ENCODE measurements at places on chromosomes 2 and 18.
A peak's percentile ranks its signal among the peaks of the same experiment; 100 is the strongest.

DNA sequence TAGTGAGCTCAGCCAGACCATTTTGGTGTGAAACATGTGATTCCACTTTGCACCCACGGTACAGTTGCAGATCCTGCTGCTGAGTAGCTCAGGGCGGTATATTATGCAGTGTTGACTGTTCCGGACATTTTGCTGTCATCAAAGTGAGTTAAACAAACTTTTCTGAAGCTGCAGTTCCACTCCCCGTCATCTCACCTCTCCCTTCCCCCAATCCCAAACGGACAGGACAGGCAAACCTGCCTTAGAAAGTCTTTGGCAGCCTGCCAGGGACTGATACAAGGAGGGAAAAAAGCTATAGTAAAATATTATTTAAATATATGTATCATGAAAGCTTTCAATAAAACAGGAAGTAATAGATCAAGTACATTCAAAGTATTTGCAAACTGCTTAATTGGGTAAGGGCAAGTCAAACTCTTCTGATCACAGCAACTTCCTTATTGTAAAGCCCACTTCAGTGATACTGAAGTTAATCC lies 35.5 kb upstream of the SP5 start:
- H3K27ac ChIP-seq, result no peak overlapping the region
- DNase-seq, result no peak
- H3K27me3 ChIP-seq, result no peaks in the 10 kb centered on the region
- no peaks in the 10 kb centered on the region for H3K36me3 ChIP-seq
- H3K4me1 ChIP-seq, result no peaks in the 10 kb centered on the region

DNA sequence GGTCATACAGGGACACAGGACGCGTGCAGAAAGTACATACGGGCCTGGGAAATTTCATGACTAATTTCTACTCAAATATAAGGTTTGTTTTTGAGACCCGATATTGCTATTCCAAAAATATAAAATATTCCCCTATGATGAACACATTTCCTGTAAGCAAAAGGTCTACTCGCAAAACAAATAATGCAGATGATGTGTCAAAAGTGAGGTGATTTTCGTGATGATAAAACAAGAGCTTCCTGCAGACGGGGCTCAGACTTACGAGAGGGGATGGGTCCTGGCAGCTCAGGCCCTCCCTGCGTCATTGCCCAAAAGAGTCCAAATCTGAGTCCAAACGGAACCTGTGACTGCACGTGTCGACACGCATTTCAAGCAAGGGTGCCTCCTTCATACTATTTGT lies 62.7 kb downstream of the MBP start:
- H3K4me3 ChIP-seq, result no peak overlapping the region
- peak overlapping the region; percentile 81 for H3K27ac ChIP-seq
- H3K27me3 ChIP-seq, result no peaks in the 10 kb centered on the region
- peaks cover 25% of the 10 kb centered on the region for H3K36me3 ChIP-seq

GRCh38 chr2:196696423-196697079 lies 57.0 kb downstream of the CCDC150 start:
- DNase-seq, result no peak
- H3K4me3 ChIP-seq, result no peak overlapping the region
- no peaks in the 10 kb centered on the region for H3K27me3 ChIP-seq
- no peaks in the 10 kb centered on the region for H3K4me1 ChIP-seq

DNA sequence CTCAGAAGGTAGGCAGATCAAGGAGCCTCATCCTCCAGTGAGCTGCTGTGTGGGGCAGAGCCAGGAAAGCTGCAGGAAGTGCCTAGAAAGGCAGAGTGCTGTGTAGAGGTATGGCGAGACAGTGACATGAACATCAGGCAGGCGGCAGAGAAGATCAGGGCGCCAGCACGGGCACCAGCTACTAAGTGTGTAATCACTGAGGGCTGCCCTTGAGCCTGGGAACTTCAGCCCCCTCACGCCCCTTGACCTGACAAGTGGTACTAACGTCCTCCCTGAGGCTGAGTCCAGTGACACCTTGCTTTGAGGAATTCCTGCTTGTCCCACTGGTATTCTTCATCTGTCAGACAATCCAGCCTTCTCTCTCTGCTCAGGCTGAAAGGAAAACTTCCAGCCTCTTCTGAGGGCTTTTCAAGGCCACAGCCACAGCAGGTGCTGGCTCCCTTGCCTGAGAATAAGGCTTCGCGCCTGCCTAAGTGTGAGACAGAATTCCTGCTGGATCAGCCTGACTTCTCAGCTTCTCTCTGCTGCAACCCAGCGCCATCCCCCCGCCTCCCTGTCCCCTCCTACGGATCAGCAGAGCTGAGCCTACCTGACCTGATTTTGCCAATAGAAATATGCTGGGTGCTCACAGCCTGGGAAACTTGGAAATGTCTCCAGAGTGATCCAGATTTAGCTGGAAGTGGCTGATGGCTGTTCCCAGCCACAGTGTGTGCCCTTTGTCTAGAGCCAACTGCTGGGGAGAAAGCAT lies 148.0 kb downstream of the SMAD7 start:
- no peak overlapping the region for H3K4me3 ChIP-seq
- peaks cover 38% of the 10 kb centered on the region for H3K4me1 ChIP-seq
- no peaks in the 10 kb centered on the region for H3K27me3 ChIP-seq
- H3K27ac ChIP-seq, result no peak overlapping the region
- H3K36me3 ChIP-seq, result no peaks in the 10 kb centered on the region
- peak; percentile 33 for DNase-seq

DNA sequence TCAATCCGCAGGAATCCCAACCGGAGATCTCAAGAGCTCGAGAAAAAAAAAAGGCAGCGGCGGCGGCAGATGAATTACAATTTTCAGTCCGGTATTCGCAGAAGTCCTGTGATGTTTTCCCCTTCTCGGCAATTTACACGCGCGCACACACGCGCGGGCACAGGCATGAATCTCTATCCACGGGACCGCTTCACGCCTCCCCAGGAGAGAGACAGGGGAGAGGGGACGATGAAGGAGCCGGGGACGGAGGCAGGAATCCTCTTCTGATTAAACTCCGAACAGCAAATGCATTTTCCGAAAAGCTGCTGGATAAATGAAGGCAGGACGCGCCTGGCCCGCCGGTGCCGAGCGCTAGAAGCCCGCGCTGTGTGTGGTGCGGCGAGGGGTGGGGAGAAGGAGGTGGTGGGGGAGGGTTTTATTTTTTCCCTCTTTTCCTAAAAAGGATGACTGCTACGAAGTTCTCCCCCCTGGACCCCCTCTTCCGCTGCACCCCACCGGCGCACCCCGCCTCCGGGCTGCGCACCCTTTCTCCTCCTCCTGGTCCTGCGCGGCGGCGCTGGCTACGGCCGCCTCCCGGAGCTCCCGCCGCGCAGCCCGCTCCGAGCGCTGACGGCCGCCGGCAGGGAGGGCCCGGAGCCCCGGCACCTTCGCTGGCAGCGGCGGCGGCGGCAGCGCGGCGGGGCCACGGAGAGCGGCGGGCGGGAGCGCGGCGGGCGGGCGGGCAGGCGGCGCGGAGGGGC lies at the start of gene BCL2:
Gene BCL2 (minus strand): TSS at position 387 of the 740 bp plus-strand sequence.
- H3K27me3 ChIP-seq, result no peaks in the 10 kb centered on the region
- peak within 1 kb of the TSS; percentile 49 for H3K27ac ChIP-seq
- peaks cover 21% of the 10 kb centered on the region for H3K4me1 ChIP-seq
- no peaks in the 10 kb centered on the region for H3K36me3 ChIP-seq
- peak within 1 kb of the TSS; percentile 94 for H3K4me3 ChIP-seq

DNA sequence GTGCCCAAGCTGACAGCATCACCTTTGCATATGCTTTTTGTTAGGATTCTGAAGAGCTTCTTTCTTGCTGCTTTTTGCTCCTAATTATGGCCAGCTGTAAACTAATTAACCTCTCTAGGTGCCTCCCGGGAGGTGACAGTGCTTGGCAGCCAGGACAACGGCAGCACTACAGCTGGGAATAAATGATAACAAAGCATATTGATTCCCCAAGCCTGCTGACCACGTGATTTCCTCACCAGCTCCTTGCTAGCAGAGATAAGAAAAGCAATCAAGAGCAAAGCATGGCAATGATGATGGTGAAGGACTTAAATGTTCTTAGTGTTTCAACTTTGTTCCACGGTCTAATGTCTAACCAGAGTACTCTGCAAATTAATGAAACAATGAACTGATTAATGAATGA lies 1074.4 kb upstream of the GYPC start:
- H3K36me3 ChIP-seq, result no peaks in the 10 kb centered on the region
- DNase-seq, result no peak
- H3K4me3 ChIP-seq, result no peak overlapping the region
- no peaks in the 10 kb centered on the region for H3K4me1 ChIP-seq

DNA sequence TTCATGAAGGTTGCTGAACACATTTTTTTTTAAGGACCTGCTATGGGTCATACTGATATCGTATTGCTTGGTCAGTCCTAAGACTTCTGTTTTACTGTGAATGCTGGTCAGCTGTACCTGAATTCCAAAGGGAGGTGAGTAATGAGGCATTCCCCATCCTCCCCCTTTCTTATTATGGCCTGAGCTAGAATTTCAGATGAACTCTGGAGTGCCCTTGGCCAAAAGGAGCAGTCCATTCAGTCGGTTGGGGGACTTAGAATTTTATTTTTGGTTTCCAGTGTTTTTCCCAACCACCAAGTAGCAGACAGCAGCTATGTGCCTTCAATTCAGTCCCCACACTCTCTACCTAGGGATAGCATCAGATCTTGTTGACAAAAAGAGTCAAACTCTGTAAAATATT lies 26.9 kb upstream of the PDCL3 start:
- no peak overlapping the region for H3K27ac ChIP-seq
- DNase-seq, result no peak
- no peaks in the 10 kb centered on the region for H3K36me3 ChIP-seq
- no peaks in the 10 kb centered on the region for H3K27me3 ChIP-seq
- H3K4me1 ChIP-seq, result no peaks in the 10 kb centered on the region

- H3K36me3 ChIP-seq, result no peaks in the 10 kb centered on the region
- no peak overlapping the region for H3K27ac ChIP-seq
- H3K4me1 ChIP-seq, result no peaks in the 10 kb centered on the region
- no peak overlapping the region for H3K4me3 ChIP-seq
- DNase-seq, result no peak
Observed at GRCh38 chr2:156459720-156460119, 23.5 kb downstream of the GPD2 start.

DNA sequence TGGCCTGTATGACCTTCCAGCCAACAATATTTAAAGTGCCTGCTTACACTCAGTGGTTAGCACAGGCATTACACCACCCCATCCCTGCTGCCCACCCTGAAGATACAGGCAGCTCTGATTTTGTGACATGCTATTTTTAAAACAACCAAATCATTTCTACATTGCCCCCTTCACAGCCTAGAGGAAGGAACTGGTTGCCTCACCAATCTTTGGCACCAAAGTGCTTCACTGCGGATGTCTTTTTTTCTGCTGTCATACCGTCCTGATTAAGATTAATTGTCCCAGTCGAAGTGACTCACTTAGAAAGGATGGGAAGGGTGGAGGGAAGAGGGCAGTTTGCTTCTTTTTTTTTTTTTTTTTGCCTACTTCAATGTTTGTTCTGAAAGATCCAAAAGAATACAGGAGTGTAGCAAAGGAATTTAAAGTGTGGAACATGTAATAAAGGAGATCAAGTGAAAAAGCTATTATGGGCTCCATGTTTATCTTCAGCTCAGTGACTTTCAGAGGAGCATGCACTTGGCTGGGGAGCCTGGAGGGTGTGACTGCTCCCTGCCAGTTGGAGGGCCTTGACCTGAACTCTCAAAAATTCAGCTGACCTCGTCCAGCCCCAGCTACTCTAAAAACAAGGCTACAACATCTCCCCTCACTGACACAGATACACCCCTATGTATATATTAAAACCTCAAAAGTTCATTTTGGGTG lies 501.1 kb upstream of the TNP1 start:
- H3K4me3 ChIP-seq, result no peak overlapping the region
- H3K27ac ChIP-seq, result no peak overlapping the region
- H3K36me3 ChIP-seq, result no peaks in the 10 kb centered on the region
- no peaks in the 10 kb centered on the region for H3K4me1 ChIP-seq

GRCh38 chr18:24161304-24161703 lies 22.4 kb downstream of the CABYR start:
- H3K27ac ChIP-seq, result no peak overlapping the region
- H3K36me3 ChIP-seq, result no peaks in the 10 kb centered on the region
- no peaks in the 10 kb centered on the region for H3K27me3 ChIP-seq
- H3K4me1 ChIP-seq, result no peaks in the 10 kb centered on the region
- H3K4me3 ChIP-seq, result no peak overlapping the region
- DNase-seq, result no peak

DNA sequence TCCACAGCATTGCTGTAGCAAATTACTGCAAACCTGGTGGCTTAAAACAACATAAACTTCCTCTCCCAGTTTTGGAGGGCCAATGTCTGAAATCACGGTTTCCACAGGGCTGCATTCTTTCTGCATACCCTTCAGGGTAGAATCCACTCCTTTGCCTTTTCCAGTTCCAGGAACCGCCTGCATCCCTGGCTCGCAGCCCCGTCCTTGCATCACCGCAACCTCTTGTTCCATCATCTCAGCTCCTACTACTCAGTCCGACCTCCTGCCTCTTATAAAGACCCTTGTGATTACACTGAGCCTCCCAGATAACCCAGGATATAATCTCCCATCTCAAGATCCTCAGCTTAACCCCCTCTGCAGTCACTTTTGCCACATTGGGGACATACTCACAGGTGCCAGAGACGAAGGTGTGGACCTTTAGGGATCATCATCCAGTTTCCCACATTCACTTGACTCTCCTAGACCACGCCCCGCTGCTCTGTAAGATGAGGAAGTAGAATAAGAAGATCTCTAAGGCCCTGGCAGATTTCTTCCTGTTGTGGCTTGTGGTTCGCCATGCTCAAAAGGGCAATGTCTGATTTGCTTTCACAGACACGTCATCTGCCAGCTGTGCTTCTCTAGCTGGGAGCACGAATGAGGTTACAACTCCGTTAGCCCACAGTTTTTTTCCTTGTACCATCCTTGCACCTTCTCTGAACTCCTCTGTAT lies 103.6 kb upstream of the AGAP1 start:
- H3K27ac ChIP-seq, result no peak overlapping the region
- DNase-seq, result peak; percentile 10
- peak overlapping the region; percentile 10 for H3K4me3 ChIP-seq

GRCh38 chr2:208618220-208618619 lies 211.6 kb downstream of the PTH2R start:
- DNase-seq, result no peak
- no peaks in the 10 kb centered on the region for H3K36me3 ChIP-seq
- no peaks in the 10 kb centered on the region for H3K27me3 ChIP-seq
- no peak overlapping the region for H3K4me3 ChIP-seq

DNA sequence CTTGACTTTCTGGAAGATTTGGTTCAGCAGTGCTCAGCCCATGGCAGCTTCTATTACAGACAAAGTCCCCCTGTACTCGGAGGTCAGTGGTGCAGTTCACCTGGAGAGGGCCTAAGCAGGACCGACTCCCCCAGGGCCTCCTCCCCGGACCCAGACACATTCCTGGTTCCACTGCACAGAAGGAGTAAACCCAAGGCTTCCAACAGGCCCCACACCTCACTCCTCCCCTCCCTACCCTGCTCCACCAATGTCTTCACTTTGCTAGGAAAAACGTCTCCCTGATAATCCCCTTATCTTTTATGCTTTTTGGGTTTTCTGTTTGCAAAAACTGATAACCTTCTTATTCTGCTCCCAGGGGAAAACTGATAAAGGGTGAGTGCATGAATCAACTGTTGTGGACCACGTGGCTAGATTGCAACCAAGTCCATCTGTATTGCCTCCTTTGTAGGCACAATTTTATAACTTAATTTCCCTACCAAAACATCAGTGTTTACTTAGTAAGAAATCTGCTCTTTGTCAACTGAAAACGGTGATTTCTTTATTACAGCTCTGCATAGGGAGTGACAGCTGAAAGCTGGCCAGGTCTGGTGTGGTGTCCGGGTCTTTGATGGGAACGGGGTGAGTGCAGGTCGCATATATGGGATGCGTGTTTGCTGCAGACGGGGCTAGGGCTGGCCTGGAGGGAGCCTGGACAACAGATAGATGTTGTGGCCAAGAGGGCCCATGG lies 202.5 kb downstream of the GLI2 start:
- H3K36me3 ChIP-seq, result no peaks in the 10 kb centered on the region
- no peak overlapping the region for H3K4me3 ChIP-seq
- no peaks in the 10 kb centered on the region for H3K27me3 ChIP-seq
- DNase-seq, result no peak
- no peaks in the 10 kb centered on the region for H3K4me1 ChIP-seq
- H3K27ac ChIP-seq, result no peak overlapping the region

Measured in CD4-positive, alpha-beta T cell (primary cell).